ENCODE measurements at places on chromosomes 6 and 20. TPM values are rescaled to one million over a fixed set of nuclear protein-coding genes. Genes with fewer than 3 reads are reported as not detected.

PRKN gene
- total RNA-seq: 0.26 TPM

SRMS gene
- 0.21 TPM for total RNA-seq

LINC00237 gene
- 3.7 TPM for total RNA-seq

HFE gene
- total RNA-seq: 0.81 TPM

UST gene
- total RNA-seq: 35.1 TPM

MYCT1 gene
- 2.7 TPM for total RNA-seq

All from H7 (cell line).